Bronchial smooth muscle cell (primary cell): ENCODE measurements at places on chromosomes 7 and 10. TPM values are rescaled to one million over a fixed set of nuclear protein-coding genes. Genes with fewer than 3 reads are reported as not detected.

The CAMK2B gene
- total RNA-seq, result 0.17 TPM in 1 of 2 replicates, not detected in the other

The TSPAN33 gene
- 0.16 and 0.17 TPM in 2 replicates for total RNA-seq

The SPDYE1 gene
- total RNA-seq, result under 0.01 TPM in 1 of 2 replicates, not detected in the other

The CHST3 gene
- total RNA-seq, result 13.4 and 16.9 TPM in 2 replicates

The C10orf143 gene
- 1.0 and 1.1 TPM in 2 replicates for total RNA-seq

The PON3 gene
- total RNA-seq, result under 0.01 TPM in 1 of 2 replicates, not detected in the other

The CDK13 gene
- total RNA-seq, result 36.7 and 40.9 TPM in 2 replicates

The OR6V1 gene
- not detected in 2 replicates for total RNA-seq

The HPSE2 gene
- not detected in 2 replicates for total RNA-seq

The GHRHR gene
- not detected in 2 replicates for total RNA-seq

The IQCE gene
- total RNA-seq, result 9.0 and 10.4 TPM in 2 replicates

The UTF1 gene
- total RNA-seq, result not detected in 2 replicates

The YWHAG gene
- total RNA-seq, result 49.5 and 52.2 TPM in 2 replicates
